GM12878 (cell line): ENCODE measurements at places on chromosomes 12 and 14. TPM values are rescaled to one million over a fixed set of nuclear protein-coding genes. Genes with fewer than 3 reads are reported as not detected.

Gene KLRG1
- polyA plus RNA-seq: 2.5 and 4.5 TPM in 2 replicates

Gene WIF1
- not detected in 2 replicates for polyA plus RNA-seq

Gene PMCH
- polyA plus RNA-seq: 1.7 and 2.1 TPM in 2 replicates

Gene NDUFA12
- 432 TPM in 2 replicates for polyA plus RNA-seq

Gene KRT2
- polyA plus RNA-seq: not detected in 2 replicates

Gene NID2
- polyA plus RNA-seq: 0.34 and 0.43 TPM in 2 replicates

Gene CLEC14A
- polyA plus RNA-seq: not detected in 2 replicates

Gene DHRS2
- polyA plus RNA-seq: 1.8 and 2.9 TPM in 2 replicates

Gene C14orf180
- not detected in 2 replicates for polyA plus RNA-seq

Gene DICER1
- polyA plus RNA-seq: 20.4 and 31.4 TPM in 2 replicates

Gene KIF5A
- 0.92 and 1.2 TPM in 2 replicates for polyA plus RNA-seq

Gene PRKAB1
- polyA plus RNA-seq: 64.8 and 73.6 TPM in 2 replicates

Gene TRIM9
- 0.04 TPM in 1 of 2 replicates, not detected in the other for polyA plus RNA-seq

Gene THTPA
- polyA plus RNA-seq: 18.4 and 24.9 TPM in 2 replicates

Gene AICDA
- 19.1 and 24.9 TPM in 2 replicates for polyA plus RNA-seq

Gene GLT8D2
- 0.36 and 0.60 TPM in 2 replicates for polyA plus RNA-seq

Gene RNASE7
- polyA plus RNA-seq: not detected in 2 replicates

Gene IFNG-AS1
- polyA plus RNA-seq: 0.67 and 0.89 TPM in 2 replicates

Gene DIO2
- polyA plus RNA-seq: not detected in 2 replicates

Gene RHEBL1
- polyA plus RNA-seq: 13.0 and 13.3 TPM in 2 replicates

Gene SLC5A8
- polyA plus RNA-seq: not detected in 2 replicates

Gene PPP4R4
- 0.40 TPM in 1 of 2 replicates, not detected in the other for polyA plus RNA-seq

Gene TSPAN19
- not detected in 2 replicates for polyA plus RNA-seq

Gene GYS2
- polyA plus RNA-seq: not detected in 2 replicates
